Breast epithelium (tissue), 4 donors: ENCODE measurements at places on chromosomes 5 and 9. TPM values are rescaled to one million over a fixed set of nuclear protein-coding genes. Genes with fewer than 3 reads are reported as not detected.
A peak's percentile ranks its signal among the peaks of the same experiment; 100 is the strongest.

GTF2H2C gene
- total RNA-seq: 28.8 TPM

TPM2 gene
- 402 TPM for total RNA-seq

CDH18 gene
- not detected for total RNA-seq

SLC6A19 gene
- not detected for total RNA-seq

NEUROG1 gene
- not detected for total RNA-seq

DNA sequence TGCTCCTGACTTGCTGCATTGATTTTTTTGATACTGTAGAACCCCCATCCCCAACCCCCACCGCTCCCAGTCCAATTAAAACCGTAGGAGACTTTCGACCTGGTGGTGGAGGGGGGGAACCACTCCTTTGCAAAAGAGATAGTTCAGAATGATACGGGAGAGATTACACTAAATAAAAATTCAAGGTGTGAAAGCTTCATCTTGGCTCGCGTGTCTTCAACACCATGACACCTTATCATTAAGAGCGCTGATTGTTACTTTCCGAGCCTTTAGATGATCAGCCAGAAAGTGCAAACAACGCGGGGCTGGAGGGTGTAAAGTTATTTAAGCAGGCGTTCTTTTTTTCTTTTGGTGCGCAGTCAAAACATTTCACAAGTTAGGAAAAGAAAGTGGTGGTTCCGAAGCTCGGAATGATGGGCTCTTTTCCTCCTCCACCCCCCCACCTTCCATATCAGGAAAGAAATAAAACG is 1.3 kb upstream of the ZNF462 start:
- no peak for DNase-seq

DNA sequence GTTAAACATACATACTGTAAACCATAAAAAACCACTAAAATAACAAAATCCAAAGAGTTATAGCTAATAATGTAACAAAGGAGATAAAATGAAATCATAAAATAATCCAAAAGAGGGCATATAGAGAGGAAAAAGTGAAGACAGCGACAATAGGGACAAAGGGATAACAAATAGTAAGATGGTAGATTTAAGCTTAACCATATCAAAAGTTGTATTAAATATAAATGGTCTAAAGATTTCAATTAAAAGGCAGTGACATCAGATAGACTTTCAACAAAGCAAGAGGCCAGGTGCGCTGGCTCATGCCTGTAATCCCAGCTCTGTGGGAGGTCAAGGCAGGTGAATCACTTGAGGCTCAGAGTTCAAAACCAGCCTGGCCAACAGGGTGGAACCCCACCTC is 54.7 kb upstream of the SREK1 start:
- no peak for DNase-seq

DNA sequence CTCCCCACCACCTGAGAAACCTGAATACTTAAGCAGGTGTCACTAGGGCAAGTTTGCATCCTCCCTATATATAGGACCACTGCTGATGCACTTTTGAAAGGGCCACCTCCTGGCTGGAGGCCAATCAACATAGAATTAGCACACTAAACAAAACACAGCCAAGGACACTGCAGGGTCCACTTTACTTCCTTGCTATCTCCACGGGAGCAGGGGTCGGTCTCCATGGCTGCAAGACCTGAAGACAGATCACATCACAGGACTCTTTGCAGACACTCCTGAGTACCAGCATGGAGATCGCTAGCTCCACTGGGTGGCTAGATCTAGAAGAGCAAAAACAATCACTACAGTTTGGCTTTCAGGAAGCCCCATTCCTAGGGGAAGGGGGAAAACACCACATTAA is 72.3 kb downstream of the C9orf153 start:
- no peak for DNase-seq

DNA sequence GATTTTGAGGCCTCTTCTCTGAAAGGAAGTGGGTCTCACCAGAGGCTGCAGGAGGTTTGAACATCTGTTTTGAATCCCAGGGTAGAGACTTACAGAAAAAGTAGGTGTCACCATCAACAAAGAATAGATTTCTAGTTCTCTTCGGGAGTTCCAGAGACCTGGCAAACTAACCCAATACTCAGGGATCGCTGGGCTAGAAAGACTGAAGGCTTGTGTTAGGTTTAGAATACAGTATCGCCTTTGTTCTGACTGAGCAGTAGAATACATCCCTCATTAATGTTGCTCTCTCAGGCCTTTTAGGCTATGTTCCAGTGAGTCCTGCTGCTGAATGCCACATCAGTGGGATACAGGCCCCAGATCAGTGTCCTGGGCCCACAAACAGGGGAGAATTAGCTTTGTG is 27.2 kb downstream of the RUSC2 start:
- no peak for DNase-seq

GRCh38 chr5:1415626-1416360 is 29.4 kb downstream of the SLC6A3 start:
- no peak for DNase-seq

DNA sequence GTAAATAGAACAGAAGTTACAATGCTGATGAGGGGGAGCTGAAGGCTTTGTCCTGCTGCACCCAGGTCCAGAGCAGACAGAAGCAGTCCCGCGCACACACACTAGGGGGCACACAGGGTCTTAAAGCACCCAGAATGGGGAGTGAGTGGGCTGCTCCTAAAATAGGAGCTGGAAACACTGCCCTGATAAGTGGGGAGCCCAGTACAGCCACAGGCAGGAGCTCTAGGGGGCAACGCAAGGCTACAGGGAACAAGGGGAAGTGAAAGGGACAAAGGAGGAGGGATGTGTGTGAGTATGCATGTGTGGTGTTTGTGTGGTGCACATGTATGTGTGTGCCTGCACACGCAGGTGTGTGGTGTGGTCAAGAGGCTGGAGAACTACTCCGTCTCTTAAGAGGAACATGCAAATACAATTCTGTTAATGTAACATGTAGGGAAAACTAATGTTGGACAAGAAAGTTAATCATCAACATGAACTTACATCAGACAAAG is 191.5 kb downstream of the ROR2 start:
- no peak for DNase-seq

DNA sequence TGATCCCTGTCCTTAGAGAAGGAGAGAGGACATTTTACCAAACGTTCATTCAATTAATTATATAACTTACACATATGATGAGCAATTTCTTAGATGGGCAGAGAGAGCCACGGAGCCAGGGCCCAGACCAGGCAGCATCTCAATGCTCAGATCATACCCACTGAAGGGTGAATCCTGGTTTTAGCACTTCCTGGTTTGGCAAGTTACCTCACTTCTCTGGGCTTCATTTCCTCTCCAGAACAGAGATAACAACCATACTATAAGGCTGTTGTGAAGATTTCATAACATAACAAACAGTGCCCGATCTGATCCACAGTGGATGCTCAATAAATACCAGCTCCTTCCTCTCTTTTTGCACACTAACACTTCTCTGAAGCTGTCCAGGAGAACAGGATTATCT is 271.1 kb downstream of the DENND1A start:
- no peak for DNase-seq

DNA sequence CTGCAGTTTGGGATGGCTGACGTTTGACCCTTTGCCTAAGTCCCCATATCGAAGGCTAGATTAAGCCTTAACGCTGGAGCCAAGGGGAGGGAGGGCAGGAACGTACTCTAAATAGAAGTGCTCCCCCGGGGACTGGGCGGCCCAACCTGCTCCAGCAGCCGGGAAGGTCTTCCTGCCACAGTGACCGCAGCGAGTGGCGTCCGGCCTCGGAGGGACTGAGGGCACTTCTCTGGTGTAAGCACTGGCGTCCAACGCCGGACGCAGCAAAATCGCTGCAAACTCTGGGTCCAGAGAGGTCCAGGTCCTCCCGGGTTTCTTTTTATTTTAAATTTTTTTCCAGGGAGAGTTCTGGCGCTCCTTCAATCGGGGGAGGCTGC is 505 bp upstream of the ACER2 start:
- DNase-seq: peak; percentile 58

- DNase-seq: no peak
These were observed 63.9 kb downstream of the C9orf152 start for GRCh38 chr9:110143950-110144545.

DNA sequence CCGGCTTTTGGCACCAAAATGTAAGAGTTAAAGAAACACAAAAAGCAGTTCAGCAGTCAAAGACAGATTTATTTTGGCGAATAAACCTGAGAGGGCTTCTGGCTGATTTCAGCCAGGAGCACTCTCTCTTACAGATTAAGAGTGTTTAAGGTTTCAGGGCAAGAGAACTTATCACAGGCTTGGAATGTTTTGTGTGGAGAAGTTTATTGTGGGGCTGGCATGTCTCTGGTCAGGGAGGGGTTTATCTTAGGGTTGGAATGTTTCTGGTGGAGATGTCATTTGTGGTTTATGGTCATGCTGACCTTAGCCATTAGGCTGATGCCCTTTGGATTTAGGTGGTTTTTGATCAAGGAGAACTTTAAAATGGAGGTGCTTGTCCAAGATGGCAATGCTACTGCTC is 622.3 kb upstream of the PTPRD start:
- no peak for DNase-seq

DNA sequence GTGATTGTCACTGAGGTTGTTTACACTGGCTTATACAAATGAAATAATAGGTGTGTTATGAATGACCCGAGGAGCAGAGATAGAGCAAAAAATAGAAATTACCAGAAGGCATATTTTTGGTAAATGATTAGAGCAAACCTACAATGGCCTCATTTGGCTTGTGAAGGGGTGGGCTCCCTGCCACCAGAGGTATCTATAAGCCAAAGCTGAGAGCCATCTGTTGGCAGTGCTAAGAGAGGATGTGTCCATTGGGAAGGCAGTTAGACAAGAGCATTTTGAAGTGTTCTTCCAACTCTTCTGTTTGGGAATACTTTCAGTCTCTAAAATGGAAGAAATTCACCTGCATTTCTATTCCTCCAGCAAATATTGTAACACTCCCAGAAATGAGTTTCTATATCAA is 10.6 kb downstream of the NIPAL4 start:
- no peak for DNase-seq

GRCh38 chr5:54531546-54531945 is 14.0 kb downstream of the SNX18 start:
- no peak for DNase-seq

GRCh38 chr5:170576602-170577535 is 73.0 kb downstream of the KCNIP1 start:
- no peak for DNase-seq

DNA sequence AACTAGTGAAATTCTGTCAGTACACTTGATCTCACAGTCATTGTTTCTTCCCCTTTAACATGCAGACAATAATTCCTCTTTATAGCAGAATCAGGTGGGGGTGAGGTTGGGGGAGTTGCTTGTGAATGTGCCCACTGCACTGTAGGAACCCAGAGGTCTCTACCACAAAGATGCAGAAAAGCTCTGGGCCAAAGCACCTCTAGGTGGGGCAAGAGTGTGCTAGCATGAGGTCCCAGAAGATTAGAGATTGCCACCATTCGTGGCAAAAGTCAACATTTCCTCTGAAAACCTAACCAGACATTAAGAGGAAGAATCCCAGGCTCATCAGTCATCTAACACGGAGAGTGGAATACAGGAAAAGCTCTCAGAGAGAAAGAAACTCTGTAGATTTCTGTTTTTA is 74.5 kb downstream of the PTCD2 start:
- no peak for DNase-seq

DNA sequence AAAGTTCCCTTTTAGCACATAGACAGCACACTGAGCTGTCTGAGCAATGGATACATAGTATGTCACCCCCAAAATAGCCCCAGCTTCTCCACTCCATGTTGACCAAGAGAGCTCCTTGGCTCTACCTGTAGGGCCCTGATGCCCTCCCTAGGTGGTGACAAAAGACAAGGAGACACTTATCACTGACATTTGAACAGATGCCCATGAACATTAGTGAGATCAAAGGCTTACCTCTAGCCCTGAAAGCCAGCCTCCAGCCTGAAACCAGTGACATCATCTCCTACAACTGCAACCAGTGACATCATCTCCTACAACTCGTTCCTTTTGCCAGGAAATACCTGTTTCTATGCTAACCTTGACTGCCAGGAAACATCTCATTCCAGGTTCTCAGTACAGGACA is 122.7 kb downstream of the FSTL4 start:
- DNase-seq: no peak

- no peak for DNase-seq
These were observed 50.8 kb downstream of the ADAMTS12 start for GRCh38 chr5:33840927-33841547.

DNA sequence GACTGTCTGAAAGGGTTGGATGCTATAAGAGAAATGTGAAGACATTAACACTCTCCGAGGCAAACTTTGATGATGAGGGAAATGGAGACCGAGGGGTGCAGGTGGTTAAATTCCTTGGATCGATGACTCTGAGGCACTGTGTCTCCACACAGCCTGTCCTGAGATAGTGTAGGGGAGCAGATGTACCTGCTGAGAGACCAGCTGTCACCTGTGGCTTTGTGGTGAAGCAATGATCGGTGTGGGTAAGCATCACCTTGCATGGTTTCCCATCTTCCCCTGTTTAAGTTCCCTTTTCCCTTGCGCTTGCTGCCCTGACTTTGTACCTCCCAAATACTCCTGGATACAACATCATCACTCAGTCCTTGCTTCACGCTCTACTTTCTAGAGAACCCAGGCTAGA is 9.8 kb upstream of the MIER3 start:
- DNase-seq: no peak

- no peak for DNase-seq
These were observed 49.7 kb downstream of the PRDM6 start for GRCh38 chr5:123138774-123139173.

DNA sequence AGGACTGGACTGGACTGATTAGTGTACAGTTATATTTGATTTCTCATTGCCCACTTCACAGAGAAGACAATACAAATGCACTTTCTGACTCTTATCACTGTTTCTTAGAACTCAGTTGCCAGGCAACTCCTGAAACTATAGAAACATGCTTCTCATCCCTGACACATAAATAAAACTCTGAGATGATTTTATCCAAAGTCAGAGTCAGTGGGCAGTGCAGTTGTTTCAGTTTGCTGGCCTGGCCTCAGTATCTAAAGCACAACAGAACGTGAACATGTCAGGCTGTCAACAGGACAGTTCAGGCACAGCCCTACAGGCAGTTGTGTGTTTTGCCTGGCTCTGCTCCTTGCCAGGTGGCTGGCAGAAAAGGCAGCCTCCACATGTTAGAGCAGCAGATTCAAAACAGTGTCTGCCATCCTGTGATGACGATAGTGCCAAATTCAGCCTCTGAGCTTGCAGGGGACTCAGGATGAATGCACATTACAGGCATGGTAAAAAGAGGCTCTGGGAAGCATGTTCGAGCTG is 65.1 kb upstream of the CCDC152 start:
- no peak for DNase-seq

DNA sequence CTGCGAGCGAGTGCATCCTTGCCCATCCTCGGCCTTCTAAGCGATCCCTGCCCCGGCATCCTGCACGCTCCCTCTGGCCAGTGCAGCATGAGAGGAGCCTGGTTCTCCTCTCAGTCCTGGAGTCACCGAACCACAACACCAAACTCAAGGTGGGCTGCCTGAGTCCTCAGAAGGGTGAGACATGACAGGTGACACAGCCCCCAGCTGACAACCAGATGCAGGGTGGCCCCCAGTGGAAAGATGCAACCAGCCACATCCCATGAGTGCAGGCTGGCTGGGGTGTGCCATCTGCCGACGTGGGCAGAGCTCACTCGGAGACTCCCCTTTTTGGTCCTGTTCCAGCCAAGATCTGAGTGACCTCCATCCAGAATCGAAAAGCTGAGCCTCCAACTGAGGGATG is 58.4 kb downstream of the COL23A1 start:
- no peak for DNase-seq

GRCh38 chr5:32505756-32506155 is 61.2 kb upstream of the ZFR start:
- DNase-seq: no peak

- DNase-seq: no peak
These were observed 262.9 kb downstream of the IRX2 start for GRCh38 chr5:2488593-2488992.

- DNase-seq: no peak
These were observed 55.1 kb upstream of the TLR4 start for GRCh38 chr9:117649126-117649525.

- DNase-seq: no peak
These were observed 1.0 kb downstream of the URM1 start for GRCh38 chr9:128372188-128372641.
